ENCODE measurements at places on chromosomes 4 and X.

DNA sequence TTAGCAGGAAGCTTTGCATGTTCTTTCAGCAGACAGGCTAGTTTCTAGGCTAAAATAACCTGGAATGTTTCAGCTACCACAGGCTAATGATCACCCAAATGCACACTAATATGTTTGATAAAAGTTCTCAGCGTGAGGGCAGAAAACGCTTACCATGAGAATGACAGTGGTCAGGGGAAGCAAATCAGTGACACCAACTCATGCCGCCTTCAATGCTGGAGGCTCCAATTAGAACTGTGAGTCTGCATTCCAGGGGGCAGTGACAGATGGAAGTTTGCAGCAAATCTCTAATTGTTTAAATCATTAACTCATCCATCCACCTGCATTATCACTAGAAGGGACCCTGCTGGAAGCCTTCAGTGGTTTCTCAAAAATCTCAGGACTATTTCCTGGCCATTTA, 43.2 kb downstream of the ANOS1 start:
- no peak for DNase-seq

GRCh38 chr4:96887857-96888256, 1048.0 kb downstream of the PDHA2 start:
- DNase-seq = no peak

DNA sequence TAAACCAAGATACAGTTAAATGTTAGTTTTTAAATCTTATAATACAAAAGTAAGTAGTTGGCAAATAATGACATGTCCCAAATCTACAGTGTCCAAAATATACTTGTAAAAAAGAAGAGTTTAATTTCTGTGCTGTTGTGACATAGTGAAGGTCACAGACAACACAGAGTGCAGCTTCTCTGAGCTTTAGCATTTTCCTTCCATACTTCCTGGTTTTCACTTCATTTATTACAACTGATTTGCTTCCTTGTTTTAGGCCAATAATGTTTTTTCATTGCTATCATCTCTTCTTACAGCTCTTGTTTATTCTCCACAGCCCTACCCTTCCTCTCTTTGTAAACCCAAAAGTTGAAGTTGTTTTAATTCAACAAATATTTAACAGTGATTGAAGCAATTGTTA, 132.4 kb upstream of the TET2 start:
- no peak for DNase-seq

DNA sequence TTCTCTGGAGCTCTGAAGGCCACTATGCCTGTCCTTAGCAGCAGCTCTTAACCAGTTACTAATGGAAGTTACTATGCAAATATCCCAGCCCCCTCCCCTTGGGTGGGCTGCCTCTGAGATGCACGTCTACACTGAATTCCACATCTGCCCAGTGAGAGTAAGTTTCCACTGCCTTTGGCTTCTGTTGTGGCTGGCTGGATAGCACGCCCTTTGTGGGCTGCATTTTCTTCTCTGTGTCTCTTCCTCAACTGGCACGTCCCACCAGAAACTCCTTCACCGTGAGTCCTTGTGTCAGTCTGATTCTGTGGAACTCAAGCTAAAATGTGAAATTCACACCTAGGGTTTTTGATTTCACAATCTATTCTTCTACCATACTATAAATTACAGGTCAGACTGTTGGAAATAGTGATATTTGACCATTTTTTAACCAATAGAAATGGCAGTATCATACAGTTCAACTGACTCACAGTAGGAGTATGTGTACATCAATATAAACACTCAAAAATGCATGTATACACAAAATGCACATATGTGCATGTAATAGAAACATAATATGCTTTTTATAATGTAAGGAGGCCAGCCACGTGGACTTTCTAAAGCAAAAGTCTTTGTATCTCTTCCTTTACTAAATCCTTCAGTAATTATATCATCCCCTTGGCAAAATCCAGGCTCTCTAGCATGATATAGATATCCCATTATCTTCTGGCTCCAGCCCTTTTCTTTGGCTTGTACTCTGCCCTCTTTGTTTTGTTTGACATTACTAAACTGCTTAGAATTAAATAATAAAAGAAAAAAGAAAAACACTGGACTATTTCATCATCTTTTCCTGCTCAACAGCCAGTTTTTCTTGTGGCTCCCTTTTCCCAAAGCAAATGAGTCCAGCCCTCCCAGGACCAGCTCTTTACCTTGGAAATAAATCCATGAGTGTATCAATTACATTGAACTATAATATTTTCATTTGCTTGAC, 33.2 kb upstream of the LDB2 start:
- DNase-seq = no peak

GRCh38 chr4:187929024-187929423, 66.5 kb upstream of the ZFP42 start:
- no peak for DNase-seq

GRCh38 chrX:125654501-125654900, 334.8 kb downstream of the TEX13C start:
- DNase-seq = no peak

DNA sequence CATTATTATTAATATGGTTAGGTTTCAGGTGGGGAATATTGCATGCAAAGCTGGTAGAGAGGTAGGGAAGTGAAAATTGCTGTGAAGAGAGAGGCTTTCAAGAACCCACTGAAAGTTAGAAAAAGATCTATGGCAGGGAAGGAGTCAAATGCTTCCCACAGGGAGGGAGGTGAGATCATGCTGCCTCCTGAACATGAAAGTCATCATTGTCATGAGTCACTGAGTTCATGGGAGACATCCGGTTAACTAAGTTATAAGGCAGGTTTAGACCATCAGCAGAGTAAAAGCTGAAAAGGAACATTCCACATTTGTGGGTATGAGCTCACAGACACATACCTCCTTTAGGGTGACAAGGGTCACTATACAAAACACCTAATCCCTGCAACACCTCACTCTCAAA, 16.2 kb downstream of the GATB start:
- no peak for DNase-seq

- no peak for DNase-seq
These were observed 12.7 kb downstream of the NUDT6 start for GRCh38 chr4:122909683-122910082.

- no peak for DNase-seq
These were observed 37.9 kb upstream of the SLC4A4 start for GRCh38 chr4:71300964-71301363.

- no peak for DNase-seq
These were observed 227.5 kb downstream of the MGST2 start for GRCh38 chr4:139892973-139893736.

DNA sequence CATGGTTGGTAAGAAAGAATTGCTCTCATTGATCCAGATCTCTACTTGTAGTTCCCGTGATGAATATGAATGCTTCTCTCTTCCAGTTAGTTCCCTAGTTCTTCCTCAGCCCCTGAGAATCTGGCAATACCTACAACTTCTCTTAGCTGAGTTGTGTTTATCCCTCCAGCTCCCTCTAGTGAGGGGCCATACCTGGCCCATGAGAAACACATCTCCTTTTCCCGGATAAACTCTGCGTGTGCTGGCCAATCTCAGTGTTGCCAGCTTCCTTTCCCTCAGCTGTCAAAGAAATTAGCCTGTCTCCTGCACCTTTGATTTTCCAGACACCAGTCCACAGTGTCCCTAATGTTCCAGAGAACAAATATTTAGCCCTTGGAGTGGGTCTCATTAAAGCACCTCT, 5.7 kb downstream of the CBLL2 start:
- no peak for DNase-seq

DNA sequence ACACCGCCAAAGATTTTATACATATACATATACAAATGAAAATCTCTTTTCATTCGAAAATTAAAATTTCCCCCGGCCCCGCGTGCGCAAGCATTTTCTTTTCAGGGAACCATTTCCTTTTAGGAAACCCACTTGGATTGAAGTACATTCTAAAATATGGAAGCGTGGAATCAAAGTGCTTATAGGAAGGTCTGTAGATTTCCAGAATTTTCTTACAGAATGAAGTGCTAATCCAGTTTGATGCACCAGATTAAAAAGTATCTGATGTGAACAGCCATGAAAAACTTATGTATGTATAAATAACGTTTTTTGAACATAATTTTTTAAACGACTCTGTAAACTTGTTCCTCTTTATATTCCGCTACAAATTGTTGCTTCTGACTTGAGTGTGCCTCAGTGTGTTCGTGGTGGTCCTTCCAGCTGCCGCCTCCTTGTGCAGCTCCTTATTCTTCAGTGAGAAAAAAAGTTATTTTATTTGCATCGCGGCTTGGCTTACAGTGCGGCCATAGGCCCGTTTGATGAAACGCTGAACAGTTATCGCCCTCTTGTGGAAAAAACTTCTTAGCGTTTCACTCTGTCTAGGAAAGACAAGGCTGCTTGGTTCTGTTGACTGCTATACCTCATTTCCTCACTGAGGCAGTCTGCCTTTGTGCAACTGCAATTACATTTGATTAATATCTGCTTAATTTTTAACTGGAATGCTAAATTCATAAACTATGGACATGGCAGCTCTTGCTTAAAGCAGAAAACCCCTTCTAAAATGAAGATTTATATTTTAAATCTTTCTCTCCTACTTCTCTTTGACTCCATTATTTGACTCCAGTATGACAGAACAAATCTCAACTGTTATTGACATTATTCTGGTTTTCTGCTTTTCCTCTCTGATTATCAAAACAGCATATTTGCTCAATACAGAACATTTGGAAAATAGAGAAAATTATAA, 4.7 kb upstream of the NKX6-1 start:
- DNase-seq = no peak

GRCh38 chr4:11949355-11949754, 520.7 kb upstream of the HS3ST1 start:
- DNase-seq = no peak

- no peak for DNase-seq
These were observed 78.4 kb downstream of the CCNG2 start for GRCh38 chr4:77235289-77235854.

- DNase-seq = no peak
These were observed 94.6 kb downstream of the STIM2 start for GRCh38 chr4:26955241-26955640.

- DNase-seq = no peak
These were observed 2.1 kb downstream of the EBP start for GRCh38 chrX:48523682-48524081.

DNA sequence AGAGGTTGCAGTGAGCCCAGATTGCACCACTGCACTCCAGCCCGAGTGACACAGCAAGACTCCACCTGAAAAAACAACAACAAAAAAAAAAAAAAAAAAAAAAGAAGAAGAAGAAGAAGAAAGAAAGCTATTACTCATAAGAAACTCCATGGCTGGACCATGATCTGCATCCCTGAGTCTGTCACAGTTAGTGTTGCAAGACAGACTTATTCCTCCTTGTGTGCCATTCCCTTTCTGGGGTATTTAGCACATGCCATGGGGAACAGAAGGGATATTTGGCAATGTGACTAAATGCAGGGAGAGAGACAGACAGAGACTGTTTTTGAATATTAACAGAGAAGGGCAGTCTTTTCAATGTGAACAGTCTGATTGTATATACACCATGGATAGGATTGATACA, 16.7 kb upstream of the PDS5A start:
- no peak for DNase-seq

- no peak for DNase-seq
These were observed 10.1 kb downstream of the SHOX start for GRCh38 chrX:640641-641040.

DNA sequence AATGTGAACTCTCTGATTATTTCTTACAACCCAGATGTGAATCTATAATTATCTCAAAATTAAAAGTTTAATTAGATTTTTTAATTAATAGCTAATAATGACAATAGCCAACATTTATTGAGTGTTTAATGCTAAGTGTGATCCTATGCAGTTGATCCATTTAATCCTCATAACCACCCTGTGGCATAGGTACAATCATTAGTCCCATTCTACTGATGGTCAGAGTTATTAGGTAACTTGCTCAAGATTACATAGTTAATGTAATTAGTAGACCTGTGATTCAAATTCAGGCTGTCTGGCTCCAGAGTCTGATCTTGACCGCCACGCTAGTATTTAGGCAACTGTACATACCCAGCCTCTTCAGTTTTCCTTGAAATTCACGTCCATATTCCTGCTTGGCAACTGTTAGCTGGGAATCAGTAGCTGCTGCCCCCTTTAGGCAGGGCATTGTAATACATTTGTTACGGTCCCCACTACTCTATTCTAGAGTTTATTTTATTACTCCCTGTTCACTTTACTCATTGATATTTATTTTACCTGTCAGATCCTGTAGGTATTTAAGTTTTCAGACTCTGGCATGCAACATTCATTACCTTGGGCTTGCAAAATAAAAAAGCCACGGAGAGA, 20.6 kb upstream of the TEC start:
- no peak for DNase-seq

- no peak for DNase-seq
These were observed 92.1 kb downstream of the STK32B start for GRCh38 chr4:5143306-5143861.

GRCh38 chrX:103779141-103779789, 2.6 kb downstream of the PLP1 start:
- DNase-seq = peak; percentile 37

GRCh38 chrX:109347632-109348031, 134.3 kb downstream of the GUCY2F start:
- DNase-seq = no peak

DNA sequence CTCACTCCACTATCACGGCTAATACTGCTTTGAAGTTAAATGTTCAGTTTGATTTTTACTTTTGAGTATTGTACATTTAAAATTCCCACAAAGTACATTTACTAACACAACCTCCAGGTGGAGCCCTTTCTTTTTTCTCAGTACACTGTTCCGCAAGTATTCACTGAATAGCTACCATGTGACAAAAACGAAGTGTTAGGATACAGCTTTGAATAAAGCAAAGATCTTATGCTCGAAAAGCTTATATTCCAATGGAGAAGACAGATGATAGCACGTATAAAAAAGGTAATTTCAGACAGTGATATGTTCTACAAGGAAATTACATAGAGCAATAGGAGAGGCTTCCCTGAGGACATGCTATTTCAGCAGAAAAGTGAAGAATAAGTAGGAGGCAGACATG, 60.7 kb upstream of the ABCG2 start:
- no peak for DNase-seq

DNA sequence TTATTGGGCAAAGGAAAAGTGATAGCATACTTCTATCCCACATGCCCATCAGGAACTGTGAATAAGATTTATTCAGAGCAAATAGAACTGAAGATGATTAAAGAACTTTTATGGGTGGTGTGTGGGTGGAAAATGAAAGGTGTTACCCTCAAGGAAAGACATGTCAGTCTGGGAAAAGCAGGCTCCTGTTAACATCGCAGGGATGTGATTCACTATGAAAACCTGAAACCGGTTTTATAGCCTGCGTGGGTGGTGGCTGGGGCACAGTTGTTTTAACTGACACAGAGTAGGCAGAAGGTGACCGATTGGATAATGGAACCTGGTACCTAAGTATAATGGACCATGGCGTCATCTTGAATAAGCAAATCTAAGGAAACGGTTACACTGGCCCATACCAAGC, 61.3 kb upstream of the CASK start:
- DNase-seq = no peak

- no peak for DNase-seq
These were observed 25.2 kb upstream of the SMIM10L2A start for GRCh38 chrX:135396566-135396965.

GRCh38 chrX:12026481-12026880, 111.8 kb upstream of the FRMPD4 start:
- DNase-seq = no peak

- DNase-seq = no peak
These were observed 976.4 kb upstream of the FTHL17 start for GRCh38 chrX:32048285-32048684.

Data from nucleus accumbens (tissue), 56 donors.